ENCODE measurements at places on chromosomes 16 and 17.

GRCh38 chr17:61574542-61575351, 16.3 kb downstream of the NACA2 start:
- DNase-seq, result no peak

GRCh38 chr17:157901-158300, 20.5 kb downstream of the SCGB1C2 start:
- no peak for DNase-seq

DNA sequence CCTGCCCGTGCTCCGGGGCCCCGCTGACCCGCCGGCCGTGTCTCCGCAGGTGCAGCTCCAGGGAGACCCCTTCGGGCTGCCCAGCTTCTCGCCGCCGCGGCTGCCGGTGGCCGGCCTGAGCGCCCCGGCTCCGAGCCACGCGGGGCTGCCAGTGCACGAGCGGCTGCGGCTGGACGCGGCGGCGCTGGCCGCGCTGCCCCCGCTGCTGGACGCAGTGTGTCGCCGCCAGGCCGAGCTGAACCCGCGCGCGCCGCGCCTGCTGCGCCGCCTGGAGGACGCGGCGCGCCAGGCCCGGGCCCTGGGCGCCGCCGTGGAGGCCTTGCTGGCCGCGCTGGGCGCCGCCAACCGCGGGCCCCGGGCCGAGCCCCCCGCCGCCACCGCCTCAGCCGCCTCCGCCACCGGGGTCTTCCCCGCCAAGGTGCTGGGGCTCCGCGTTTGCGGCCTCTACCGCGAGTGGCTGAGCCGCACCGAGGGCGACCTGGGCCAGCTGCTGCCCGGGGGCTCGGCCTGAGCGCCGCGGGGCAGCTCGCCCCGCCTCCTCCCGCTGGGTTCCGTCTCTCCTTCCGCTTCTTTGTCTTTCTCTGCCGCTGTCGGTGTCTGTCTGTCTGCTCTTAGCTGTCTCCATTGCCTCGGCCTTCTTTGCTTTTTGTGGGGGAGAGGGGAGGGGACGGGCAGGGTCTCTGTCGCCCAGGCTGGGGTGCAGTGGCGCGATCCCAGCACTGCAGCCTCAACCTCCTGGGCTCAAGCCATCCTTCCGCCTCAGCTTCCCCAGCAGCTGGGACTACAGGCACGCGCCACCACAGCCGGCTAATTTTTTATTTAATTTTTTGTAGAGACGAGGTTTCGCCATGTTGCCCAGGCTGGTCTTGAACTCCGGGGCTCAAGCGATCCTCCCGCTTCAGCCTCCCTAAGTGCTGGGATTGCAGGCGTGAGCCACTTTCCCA, 5.9 kb downstream of the CTF1 start:
- no peak for DNase-seq

- no peak for DNase-seq
These were observed 233.4 kb upstream of the HSBP1 start for GRCh38 chr16:83574388-83574787.

DNA sequence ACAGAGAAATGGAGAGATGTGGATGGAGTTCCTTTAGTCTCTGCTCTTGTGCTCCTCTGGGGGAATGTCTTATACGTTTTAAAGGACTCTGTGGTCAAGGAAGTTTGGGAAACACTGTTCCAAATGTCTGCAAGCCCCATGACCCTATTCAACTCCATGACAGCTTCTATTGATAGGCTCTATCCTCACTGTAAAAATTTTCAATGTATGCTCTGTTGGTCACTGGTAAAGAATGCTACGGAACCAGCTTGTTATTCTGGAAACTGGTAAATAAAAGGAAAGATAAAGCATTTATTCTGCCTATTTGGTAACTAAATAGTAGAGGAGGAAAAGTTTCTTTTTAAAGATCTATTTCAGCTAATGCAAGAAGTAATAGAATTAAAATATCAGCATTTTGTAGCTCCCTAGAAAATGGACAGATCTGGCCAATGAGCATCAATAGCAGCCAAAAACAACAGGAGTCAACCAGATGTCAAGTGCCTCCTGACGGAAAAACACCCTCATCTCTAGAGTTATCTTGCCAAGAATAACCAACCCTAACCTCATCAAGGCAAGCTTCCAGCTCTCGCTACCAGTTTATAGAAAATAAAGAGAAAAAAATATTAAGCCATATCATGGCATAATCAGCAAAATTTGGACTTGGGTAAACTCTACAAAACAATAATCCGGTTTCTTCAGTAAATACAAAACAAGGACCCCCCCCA, 16.1 kb downstream of the GDE1 start:
- no peak for DNase-seq

- no peak for DNase-seq
These were observed 1.7 kb upstream of the DBNDD1 start for GRCh38 chr16:90020838-90021382.

GRCh38 chr17:66915792-66916191, 48.7 kb upstream of the CACNG4 start:
- DNase-seq, result no peak

- no peak for DNase-seq
These were observed 9.9 kb upstream of the CMTM4 start for GRCh38 chr16:66706506-66706880.

DNA sequence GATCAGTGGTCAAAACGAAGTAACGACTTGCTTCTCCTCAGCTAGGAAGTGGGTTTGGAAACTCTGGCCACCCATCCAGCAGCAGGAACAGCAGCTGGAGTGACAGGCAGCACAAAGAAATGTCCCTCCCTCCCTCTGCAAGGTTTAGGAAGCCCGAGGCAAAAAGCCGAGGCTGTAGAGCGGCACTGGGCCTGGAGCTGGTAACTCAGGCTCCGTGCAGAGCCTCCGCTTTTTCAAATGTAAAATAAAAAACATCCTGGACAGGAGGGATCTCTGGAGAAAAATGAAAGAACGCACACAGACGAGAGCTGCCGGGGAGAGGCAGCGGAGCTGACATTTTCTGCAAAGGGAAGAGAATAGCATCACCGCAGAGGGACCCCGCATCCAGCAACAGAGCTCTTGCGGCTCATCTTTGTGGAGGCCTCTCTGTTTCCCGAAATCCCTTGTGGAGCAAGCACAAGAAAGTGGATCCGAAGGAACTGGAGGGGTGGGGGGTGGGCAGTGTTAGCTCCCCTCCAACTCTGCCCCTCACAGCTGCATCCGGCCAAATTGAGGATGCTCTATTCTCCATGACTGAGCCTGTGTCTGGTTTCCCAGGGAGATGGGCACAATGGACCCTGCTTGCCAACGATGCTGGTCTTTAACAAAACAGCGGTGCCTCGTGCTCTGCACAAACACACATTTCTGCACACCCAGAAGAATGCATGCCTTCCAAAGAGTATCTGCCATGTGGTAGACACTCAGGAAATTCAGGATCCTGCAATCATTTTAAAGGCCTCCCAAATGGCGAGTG, 335.5 kb upstream of the ZFHX3 start:
- DNase-seq, result no peak

DNA sequence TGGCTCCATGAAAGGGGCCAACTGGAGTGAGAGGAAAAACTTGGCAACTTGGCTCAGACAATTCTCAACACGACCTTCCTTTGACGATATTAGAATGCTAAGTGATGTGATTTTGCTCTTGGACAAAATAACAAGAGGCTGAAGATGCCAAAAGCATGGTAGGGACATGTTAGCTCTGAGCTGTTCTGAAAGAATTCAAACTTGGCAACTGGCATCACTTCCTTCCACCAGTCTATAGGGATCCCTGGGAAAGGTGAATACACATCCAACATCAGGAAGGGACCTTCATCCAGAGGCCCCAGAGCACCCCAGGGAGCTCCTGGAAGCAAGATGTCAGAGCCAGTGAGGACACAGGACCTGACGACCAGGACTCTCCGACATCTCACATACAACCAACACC, 4.3 kb downstream of the KRT37 start:
- DNase-seq, result no peak

DNA sequence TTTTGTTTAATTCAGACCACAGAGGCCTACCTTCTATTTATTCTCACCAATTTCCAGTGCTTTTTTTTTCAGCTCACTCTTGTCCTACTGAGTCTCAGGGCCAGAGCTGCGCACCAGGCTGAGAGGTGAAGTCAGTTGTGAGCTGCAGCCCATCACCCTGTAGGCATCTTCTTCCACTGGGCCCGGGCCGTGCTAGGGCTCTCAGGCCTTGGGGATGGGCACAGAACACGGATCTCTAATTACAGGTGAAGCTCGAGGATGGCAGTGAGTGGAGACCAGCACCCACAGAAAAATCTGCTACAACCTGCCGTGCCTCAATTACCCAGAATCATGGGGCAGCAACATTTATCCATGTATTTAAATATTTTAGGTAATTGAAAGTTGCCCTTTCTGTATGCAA, 82.1 kb downstream of the IRX5 start:
- no peak for DNase-seq

- no peak for DNase-seq
These were observed 15.1 kb downstream of the UBALD1 start for GRCh38 chr16:4599545-4599944.

DNA sequence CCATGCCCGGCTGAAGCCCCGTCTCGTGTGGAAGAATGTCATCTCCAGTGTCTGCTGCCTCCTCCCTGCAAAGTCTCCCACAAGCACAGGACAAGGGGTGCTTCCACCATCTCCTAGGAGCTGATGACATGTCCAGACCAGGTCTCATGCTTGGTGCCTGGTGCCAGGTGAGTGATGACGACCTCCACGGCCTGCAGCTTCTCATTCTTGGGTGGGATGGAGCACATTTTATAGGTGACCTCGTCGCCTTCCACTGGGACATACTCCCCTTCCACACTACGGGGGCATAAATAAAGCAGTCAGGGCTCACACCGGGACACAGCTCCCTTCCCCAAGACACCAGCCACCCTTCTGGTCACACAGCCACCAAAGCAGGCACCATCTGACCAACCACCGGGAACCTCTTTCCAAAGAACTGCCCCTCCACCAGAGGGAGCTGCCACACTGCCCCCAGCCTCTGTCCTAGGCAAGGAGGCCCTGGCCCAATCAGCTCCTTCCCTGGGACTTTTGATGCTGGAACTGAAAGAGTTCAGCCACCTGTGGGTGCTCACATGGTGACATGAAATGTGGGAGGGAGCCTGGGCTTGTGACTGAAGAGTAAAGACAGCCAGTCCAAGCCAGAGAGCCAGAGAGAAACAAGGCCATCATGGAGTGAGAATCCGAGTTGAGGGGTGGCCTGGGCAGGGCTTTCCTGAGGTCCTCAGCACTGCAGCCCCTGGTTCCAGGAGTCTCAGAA, 13.6 kb downstream of the CARHSP1 start:
- no peak for DNase-seq

- no peak for DNase-seq
These were observed 178.7 kb downstream of the CHD9NB start for GRCh38 chr16:52874042-52874441.

DNA sequence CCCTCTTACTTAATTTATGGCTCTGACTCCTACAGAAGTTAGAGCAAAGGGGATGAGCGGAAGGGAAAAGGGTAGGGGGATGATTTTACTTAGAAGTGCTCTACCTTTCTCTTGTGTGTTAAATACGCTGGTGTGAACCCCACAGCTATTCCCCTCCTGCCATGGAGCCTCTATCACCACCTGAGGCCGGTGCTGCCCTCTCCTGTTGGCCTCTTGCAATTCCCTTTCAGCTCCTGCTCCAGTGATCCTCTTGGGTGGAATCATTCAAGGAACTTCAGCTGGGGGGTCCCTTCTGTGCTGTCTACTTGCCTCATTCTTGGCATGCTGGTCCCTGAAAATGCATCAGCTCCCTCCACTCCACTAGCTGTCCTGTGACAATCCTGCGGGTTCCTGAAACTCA, 41.8 kb upstream of the CDH8 start:
- DNase-seq, result no peak

DNA sequence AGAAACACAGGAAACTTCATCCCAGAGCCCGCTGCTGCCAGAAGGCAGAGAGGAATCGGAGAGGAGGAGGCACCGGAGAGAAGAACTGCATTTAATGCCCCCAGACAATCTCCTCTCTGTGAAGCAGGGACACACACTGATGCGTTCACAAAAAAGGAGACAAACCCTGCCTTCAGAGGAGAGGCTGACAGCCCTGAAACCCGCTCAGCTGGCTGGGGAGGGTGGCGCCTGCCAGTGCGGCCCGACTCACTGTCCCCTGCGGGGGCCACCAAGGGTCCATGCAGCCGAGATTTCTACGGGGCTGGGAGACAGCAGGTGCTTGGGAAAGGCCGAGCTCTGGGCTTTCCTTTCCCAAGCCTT, 21.9 kb upstream of the CACNG1 start:
- DNase-seq, result no peak

GRCh38 chr16:11248133-11248532, 7.9 kb downstream of the SOCS1 start:
- no peak for DNase-seq

DNA sequence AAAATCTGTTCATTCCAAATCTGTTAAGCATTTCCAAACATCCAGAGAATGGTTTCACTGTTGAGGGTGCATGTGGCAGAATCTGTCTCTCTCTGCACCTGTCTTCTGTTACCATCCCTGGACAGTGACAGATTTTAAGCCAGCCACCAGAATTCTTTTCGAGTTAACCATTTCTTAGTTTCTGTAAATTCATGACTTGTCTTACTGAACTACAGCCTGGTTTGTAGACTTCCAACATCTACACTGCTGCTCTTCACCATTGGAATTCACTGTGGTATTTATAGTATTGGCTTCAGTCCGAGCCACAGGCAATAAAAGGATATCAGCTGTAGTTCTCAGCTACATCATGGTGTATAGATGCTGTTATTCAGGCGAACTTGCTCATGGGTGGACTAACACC, 47.6 kb downstream of the GOSR1 start:
- no peak for DNase-seq

DNA sequence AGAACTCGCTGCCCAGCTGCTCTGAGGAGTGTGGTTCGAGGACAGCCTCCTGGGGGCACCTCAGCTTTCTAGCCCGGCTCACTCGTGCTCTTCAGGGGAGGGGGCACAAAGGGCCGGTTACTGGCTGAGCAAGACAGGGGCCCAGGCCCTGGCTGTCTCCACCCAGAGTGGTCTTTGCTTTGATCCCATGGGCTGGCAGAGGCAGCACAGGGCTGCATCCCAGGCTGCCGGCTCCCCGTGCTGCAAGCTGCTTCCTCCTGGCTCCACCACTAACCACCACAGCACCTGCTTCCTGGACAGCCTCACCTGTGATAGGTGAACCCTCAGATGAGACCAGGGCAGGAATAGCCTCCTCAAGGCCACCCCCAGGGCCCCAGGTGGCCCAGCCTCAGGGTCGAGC, 6.8 kb downstream of the SPPL2C start:
- DNase-seq, result no peak

DNA sequence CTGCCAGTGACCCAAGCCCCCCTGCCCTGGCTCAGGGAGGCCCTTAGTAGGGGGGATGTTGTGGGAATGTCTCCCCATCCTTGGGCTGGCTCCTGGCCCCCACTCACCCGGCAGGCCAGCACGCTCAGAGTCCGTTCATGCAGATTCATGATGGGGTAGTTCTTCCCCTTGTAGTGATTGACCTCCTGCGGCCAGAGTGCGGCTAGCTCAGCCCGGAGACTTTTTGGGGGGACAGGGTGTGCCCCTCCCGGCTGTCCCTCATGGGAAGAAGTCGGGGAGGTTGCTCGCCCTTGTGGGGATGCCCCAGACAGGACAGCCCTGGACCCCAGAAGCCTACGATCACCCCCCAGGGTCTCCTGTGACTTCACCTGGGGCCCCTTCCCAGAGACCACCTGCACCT, 4.0 kb downstream of the NPB start:
- no peak for DNase-seq

- no peak for DNase-seq
These were observed 15.4 kb downstream of the NAA60 start for GRCh38 chr16:3458852-3459361.
